ENCODE measurements at places on chromosomes 5 and 9.
A peak's percentile ranks its signal among the peaks of the same experiment; 100 is the strongest.

DNA sequence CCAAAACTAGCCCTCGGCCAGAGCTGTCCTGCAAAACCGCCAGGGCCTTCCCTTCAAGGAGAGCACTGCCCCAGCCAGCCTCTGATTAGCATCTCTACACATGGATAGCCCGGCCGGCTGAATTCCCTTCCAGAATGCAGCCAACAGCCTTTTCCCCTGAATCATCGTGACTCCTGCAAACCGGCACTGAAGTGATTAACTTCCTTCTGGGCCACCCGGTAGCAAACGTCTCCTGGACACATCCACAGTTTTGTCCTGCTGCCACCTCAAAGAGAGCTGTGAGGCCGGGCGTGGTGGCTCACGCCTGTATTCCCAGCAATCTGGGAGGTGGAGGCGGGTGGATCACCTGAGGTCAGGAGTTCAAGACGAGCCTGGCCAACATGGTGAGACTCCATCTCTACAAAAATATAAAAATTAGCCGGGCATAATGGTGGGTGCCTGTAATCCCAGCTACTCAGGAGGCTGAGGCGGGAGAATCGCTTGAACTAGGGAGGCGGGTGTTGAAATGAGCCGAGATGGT, 21.1 kb upstream of the EEIG1 start:
- DNase-seq, result no peak
- H3K4me3 ChIP-seq, result no peak overlapping the region
- no peaks in the 10 kb centered on the region for H3K36me3 ChIP-seq
- no peaks in the 10 kb centered on the region for H3K27me3 ChIP-seq

GRCh38 chr5:174903172-174903732, 178.9 kb downstream of the MSX2 start:
- H3K27me3 ChIP-seq, result no peaks in the 10 kb centered on the region
- no peak overlapping the region for H3K27ac ChIP-seq
- no peak for DNase-seq
- no peaks in the 10 kb centered on the region for H3K4me1 ChIP-seq
- no peak overlapping the region for H3K4me3 ChIP-seq

DNA sequence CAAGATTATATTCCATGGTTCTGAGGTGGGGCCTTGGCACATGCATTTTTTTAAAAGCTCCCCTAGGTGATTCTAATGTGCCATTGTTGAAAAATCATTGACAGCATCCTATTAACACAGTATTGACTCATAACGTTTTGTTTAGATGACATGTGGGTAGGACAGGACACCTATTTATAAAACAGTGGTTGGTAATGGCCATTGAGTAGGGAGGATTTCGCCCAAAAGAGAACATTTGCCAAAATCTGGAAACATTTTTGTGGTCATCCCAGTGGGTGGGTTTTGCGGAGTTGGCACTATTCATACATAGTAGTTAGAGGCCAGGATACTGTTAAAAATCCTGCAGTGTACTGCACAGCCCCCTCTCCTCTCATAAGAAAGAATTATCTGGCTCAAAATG, 6.4 kb upstream of the CHD1 start:
- peak overlapping the region; percentile 17 for H3K27ac ChIP-seq
- DNase-seq, result no peak
- H3K4me3 ChIP-seq, result no peak overlapping the region
- H3K36me3 ChIP-seq, result peaks cover 16% of the 10 kb centered on the region
- H3K4me1 ChIP-seq, result peaks cover 16% of the 10 kb centered on the region
- no peaks in the 10 kb centered on the region for H3K27me3 ChIP-seq

DNA sequence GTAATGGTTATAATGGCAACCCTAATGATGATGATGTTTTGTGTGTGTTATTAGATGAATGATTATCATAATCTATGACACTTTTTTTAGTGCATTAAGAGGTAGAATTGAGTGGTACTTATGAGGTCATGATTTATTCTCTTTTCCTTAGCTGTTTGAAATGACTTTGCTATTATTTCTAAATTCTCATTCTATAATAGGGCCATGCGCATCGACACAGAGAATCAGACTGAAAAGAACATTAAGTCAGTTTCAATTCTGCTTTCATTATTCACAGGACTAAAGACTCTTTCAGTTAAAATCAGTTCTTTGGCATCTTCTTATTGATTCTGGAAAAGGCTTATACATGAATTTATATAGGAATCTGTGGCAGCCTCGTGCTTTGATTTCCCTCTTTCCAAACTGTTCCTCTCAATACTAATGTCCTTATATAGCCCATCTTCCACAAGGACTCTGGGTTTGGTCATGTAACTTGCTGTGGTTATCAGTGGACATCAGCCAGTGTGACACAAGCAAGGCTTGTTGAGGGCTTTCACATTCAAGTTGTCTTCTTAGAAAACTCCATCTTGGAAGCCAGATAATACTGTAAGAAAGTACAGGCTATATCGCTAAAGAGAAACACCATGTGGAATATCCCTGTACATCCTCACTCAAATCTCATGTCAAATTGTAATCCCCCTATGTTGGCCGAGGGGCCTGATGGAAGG, 140.3 kb upstream of the CHD1 start:
- no peak for DNase-seq
- no peak overlapping the region for H3K27ac ChIP-seq
- H3K4me3 ChIP-seq, result no peak overlapping the region

DNA sequence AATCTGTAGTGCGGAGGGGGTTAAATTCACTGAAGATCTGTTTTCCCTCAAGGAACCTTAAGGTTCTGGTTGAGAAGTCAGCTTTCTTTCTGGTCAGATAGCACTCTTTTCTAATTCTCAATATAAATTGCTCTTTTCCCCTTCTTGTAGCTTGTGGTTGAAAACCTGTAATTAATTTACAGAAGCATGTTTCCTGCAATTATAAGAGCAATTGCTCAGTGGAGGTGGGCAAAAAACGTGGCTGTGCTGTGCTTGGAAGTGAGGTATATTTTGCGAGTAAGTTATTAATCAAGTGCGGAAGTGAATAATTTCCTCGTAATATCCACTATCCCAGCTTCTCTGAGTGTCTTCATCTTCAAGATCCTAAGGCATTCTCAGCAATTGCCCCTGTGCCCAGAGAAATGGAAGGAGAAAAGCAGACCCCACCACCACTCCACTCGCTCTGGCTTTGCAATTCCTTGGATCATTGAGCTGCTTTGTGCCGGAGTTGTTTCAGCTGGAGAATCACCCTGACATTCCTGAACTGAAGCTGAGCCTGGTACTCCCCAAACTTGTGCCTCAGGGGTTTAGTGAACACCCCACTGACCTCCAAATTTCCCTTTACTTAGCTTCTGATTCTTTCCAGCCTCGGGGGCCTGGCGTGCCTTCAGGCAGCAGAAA, 140.6 kb downstream of the LRRC70 start:
- no peak for DNase-seq
- no peaks in the 10 kb centered on the region for H3K36me3 ChIP-seq
- no peaks in the 10 kb centered on the region for H3K27me3 ChIP-seq
- H3K4me3 ChIP-seq, result no peak overlapping the region
- H3K4me1 ChIP-seq, result no peaks in the 10 kb centered on the region

- no peaks in the 10 kb centered on the region for H3K36me3 ChIP-seq
- peaks cover 2% of the 10 kb centered on the region for H3K4me1 ChIP-seq
- H3K27ac ChIP-seq, result no peak overlapping the region
- peaks cover 34% of the 10 kb centered on the region for H3K27me3 ChIP-seq
- H3K4me3 ChIP-seq, result no peak overlapping the region
Observed at GRCh38 chr9:111036429-111036789, 1.9 kb downstream of the LPAR1 start.

- peak within 1 kb of the TSS; percentile 25 for H3K4me3 ChIP-seq
- no peak within 1 kb of the TSS for H3K27ac ChIP-seq
- no peaks in the 10 kb centered on the region for H3K36me3 ChIP-seq
- H3K4me1 ChIP-seq, result peaks cover 26% of the 10 kb centered on the region
- peaks cover 10% of the 10 kb centered on the region for H3K27me3 ChIP-seq
- DNase-seq, result no peak
Observed at GRCh38 chr9:133534346-133535291, at the start of gene ADAMTSL2. Gene ADAMTSL2 (plus strand): TSS chr9:133534704. CDS start chr9:133536713, 2,009 bp downstream.

Data from CD4-positive, alpha-beta T cell (primary cell).